ENCODE measurements at places on chromosomes 7 and 10.

DNA sequence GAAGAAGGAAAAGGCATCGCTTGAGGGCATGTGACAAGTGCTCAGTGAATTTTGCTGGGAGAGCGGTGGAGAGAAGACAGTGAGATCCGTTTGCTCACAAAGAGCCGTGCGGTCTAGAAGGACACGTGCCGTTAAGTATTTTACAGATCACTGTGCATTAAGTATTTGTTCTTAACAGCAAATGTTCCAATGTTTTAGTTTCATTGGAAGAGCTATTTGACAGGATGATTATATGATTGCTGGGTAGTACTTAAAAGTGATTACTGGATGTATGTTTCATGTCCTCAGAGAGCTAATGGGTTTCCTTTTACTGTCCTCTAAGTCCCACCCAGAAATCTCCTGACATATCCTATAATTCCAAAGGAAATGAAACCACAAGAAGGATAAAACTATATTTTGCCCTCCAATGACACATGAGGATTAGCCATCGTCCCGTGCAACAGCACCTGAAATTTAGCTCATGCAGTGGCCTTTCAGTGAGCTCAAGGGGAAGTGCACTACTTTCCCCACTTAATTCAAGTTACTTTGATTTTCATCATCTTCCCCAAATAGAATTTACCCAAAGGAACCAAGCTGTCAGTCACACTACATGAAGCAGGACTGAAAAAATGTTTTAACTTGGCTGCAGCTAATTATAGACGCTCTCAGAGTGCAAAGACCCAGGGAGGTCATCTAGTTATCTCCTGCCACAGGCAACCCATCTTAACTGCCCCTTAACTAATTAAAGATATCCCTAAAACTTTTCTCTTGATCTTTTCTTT, 80.3 kb downstream of the KLF6 start:
- DNase-seq, result no peak

DNA sequence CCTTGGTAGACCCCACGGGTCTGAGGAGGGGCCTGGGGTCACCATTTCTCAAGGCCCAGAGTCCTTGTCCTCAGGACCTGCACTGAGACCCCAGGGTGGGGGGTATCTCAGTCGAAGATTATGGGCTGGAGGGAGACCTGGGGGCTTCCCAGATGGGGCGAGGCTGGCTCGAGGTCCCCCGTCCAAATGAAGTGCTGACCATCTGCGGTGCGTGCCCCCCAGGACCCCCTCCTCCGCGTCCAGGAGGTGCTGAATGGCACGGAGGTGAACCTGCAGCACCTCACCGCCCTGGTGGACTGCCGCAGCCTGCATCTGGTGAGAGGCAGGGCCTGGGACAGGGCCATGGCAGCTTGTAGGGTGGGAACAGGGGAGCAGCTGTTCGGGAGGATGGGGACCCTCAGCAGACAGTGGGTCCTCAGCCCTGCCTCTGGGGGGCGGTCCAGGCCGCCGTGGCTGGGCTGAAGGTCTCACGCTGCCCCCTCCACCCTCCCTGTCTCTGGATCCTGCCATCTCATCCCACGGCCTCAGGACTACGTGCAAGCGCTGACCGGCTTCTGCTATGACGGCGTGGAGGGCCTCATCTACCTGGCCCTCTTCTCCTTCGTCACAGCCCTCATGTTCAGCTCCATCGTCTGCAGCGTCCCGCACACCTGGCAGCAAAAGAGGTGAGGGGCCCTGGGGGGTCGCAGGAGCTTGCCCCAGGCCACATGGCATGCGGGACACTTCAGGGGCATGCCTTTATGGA, 24.3 kb downstream of the TTYH3 start:
- no peak for DNase-seq

DNA sequence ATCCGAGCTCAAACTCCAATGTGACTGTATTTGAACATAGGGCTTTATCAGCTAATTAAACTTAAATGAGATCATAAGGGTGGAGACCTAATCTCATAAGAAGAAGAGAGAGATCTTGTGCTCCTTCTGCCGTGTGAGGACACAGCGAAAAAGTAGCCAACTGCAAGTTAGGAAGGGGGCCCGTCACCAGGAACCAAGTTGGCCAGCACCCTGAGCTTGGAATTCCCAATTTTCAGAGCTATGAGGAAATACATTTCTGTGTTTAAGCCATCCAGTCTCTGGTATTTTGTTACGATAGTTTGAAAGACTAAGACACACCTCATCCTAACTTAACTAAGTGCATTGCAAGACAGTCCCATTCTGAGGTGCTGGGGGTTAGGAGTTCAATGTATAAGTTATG, 14.1 kb upstream of the WDR86 start:
- DNase-seq, result no peak

DNA sequence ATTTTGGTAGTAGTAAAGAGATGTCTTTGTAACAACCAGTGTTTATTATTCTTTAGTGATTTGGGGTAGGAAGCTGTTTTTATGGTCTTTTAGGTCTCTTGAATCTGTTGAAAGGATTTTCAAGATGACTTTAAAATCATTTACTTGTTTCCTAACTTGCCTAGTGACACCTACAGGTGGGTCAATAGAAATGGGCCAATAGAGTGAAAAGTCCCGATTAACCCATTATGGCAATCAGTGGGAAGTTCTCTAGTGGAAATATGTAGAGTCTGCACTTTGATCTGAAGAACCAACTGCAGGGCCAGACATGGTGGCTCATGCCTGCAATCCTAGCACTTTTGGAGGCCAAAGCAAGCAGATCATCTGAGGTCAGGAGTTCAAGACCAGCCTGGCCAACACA, 374.7 kb upstream of the BMPER start:
- no peak for DNase-seq

DNA sequence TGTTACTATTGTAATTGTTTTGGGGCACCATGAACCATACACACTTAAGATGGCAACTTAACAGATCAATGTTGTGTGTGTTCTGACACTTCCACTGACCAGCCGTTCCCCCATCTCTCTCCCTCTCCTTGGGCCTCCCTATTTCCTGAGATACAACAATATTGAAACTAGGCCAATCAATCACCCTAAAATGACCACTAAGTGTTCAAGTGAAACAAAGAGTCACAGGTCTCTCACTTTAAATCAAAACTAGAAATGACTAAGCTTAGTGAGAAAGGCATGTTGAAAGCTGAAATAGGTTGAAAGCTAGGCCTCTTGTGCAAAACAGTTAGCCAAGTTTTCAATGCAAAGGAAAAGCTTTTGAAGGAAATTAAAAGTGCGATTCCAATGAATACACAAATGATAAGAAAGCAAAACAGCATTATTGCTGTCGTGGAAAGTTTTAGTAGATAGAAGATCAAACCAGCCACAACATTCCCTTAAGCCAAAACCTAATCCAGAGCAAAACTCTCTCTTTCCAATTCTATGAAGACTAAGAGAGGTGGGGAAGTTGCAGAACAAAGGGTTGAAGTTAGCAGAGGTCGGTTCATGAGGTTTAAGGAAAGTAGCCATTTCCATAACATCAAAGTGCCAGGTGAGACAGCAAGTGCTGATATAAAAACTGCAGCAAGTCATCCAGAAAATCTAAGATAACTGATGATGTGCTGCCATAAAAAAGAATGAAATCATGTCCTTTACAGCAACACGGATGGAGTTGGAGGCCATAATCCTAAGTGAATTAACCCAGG, 90.6 kb downstream of the MTPN start:
- DNase-seq, result no peak

DNA sequence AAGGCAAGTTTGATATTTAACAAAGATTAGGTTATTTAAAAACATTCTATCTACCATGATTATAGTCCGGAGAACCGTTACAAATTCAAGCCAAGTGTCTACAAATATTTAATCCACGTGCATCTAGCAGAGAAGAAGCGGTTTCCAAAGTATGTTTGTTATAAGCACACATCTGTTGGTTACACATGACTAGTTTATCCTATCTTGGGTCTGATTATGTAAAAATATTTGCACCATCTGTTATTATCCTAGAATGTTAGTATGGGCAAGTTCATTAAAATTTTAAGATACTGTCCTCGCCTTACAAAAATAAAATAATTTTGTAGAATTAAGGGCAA, 289.2 kb upstream of the VSTM2A start:
- no peak for DNase-seq

DNA sequence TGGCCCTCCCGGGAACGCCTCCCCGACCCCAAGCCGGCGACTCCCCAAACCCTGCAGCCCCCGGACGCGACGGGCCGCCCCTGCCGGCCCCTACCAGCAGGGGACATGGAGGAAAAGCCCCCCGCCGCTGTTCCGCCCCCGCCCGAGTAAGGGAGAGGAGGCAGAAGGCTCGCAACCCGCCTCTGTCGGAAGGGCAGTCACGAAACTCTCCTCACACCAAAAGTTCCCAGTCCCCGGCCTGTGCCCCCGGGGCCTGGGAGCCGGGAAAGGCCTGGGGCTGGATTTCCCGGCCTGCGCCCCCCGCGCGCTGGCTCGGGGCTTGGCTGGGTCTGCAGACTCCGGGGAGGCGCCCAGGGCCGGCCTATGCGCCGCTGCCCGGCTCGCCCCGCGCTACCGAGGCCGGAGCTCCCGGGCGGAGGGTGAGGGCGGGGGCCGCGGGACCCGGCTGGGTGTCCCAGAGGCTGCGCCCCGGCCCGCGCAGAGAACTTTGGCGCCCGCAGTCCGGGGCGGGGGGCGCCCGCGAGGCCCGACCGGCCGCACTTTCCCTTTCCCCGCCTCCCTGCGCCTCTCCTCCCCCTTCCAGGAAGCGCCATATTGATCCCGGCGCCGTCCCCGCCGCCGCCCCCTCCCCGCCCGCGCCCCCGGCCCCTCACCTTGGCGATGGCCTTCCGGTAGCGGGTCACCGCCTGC, 728 bp downstream of the PARD3 start:
- DNase-seq, result no peak

- no peak for DNase-seq
Measured at GRCh38 chr7:80583901-80584300, 54.5 kb upstream of the CD36 start.

DNA sequence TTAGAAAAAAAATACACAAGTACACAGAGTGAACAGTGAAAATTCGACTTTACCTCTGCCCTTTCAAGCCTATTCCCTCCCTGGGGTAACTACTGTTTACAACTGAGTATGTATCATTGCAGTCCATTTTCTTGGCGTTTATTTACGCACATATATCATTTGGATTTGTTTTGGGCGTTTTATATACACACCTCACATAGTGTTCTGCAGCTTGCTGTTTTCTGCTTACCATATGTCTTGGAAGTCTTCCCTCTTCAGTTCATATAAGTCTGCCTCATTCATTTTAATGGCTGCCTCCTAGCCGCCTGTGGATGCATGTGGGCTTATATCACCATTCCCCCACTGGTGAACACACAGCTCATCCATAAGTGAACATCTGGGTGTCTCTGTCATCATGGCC, 41.6 kb upstream of the COL13A1 start:
- no peak for DNase-seq

All from effector CD4-positive, alpha-beta T cell (primary cell).